Left forelimb (tissue), 1 donor: ENCODE measurements at places on chromosomes 3 and 15.

DNA sequence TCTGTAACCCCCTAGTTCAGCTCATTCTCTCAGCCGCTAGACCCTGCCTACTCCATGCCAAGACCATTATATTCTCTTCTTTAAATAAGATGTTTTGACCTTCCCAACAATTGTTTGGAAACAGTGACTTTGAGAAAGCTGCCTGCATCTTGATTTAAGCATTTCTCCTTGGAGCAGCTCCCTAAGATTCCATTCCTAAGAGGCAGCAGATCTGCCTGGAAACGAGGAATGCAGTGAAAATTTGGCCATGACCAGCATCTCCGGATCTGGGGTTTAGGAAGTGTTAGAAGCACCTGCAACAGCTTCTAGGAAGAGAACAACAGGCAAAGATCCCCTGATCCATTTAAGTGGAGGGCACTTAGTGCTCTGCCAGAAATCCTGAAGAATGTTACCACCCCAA, 235.7 kb downstream of the NTRK3 start:
- no peak for DNase-seq

DNA sequence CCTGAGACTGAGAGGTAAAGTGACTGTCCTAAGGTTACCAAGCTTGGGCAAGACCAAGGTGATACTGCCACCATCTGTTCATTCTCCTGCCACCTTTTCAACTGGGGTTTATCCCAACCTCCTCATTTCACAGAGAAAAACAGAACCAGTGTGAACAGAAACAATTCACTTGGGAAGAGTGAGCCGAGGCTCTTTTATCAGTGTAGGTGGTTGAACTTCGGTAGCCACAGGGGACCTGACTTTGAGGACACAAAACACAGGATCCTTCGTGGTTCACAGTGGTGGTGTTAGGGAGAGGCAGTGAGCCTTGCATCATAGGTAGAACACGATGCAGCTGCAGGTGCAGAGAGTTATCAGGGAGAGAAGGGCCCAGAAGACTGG, 72.8 kb upstream of the ICE2 start:
- no peak for DNase-seq

GRCh38 chr15:52171386-52171785, 19.8 kb downstream of the GNB5 start:
- DNase-seq: no peak

DNA sequence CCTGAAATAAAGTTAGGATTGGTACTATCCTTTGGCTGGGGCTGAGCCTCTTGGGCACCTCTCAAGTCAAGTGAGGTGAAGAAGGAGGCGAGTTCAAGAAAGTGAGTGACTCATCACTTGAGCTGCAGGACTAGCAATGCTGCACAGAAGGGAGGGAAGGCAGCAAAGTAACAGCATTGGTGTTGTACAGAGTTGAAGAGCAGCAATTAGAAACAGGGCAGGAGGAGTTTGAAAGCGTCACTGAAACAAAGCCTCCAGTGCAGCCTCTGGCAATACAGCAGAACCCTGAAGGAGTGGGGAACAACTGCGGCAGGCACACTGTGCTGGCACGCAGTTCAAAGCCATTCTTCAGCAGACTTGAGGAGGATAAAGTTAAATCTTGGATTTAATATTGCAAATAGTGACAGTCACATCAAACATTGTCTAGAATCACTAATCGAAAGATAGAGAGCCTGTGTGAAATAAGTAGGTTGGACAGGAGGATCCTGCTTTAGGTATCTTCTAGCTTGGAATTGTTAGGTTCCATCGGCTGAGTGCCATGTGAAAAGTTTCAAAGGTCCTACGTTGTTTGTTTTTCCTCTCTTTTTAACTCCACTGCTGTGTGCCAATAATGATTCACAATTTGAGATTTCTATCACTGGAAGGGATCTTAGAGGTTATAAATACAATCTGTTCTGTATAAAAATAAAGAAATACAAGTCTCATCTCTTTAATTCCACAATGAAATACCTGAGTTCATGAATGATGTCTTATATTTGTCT, 479.8 kb downstream of the NAALADL2 start:
- DNase-seq: no peak

DNA sequence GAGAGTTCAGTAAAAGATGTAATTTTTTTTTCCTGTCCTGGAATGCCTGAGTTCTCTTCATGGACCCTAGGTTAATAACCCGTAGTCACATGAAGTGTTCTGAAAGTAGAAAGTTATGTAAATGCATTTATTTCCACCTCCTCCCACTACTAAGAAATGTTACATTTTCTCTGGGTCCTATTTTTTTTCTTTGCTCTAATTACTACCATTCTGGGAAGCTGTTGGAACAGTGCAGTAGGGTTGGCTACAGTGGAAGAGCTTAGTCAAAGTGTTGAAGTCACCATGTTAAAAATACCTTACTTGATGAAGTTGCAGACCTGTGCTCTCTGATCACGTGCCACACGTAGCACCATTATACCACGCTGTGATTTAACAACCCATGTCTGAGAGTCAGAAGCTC, 153.8 kb upstream of the TSC22D2 start:
- DNase-seq: no peak
